ENCODE measurements at places on chromosomes 5 and 9. TPM values are rescaled to one million over a fixed set of nuclear protein-coding genes. Genes with fewer than 3 reads are reported as not detected.

GRCh38 chr9:76266649-76267283 is 127.5 kb downstream of the RFK start:
- no peak for DNase-seq

DNA sequence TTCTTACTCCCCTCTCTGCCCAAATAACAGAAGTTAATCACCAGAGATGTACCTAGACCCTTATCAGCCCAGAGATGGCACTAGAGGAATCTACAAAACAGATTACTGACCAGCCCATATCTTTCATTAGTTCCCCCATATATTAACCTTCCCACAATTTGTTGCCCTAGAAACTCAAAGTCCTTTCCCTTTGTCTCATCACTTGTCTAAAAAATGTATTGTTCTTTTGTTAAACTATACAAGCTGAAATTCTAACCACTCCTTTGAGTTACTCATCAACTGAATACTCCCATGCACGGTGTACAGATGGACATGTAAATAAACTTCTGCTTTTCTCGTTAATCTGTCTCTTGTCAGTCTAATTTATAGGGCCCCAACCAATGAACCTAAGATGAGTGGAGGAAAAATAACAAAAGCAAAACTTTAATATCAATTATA is 130.9 kb downstream of the CCDC192 start:
- DNase-seq, result no peak

GRCh38 chr9:84819491-84819991 is 150.0 kb downstream of the NTRK2 start:
- no peak for DNase-seq

GRCh38 chr5:52895572-52896413 is 93.4 kb upstream of the ITGA2 start:
- DNase-seq, result no peak

Gene GMCL2
- total RNA-seq, result not detected

All from tongue (tissue), 3 donors.